ENCODE measurements at places on chromosomes 3 and 15. TPM values are rescaled to one million over a fixed set of nuclear protein-coding genes. Genes with fewer than 3 reads are reported as not detected.

DNA sequence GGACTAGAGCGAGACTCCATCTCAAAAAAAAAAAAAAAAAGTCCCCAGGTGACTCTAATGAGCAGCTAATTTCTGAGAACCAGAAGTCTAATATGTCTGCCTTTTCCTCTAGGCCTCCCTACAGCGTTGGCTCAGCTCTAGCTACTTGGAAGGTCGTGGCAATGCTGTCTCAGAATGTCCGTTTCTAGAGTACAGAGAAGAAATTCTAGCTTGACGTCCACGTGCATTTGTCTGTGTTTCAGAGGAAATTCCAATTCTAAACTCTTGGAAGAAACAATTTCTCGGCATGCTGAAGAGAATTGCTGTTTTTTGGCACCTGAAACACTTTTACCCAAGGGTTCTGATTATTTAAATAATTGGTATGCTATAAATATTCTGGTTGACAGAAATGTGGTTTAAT is 78.8 kb downstream of the SOX2 start:
- no peak for DNase-seq

DNA sequence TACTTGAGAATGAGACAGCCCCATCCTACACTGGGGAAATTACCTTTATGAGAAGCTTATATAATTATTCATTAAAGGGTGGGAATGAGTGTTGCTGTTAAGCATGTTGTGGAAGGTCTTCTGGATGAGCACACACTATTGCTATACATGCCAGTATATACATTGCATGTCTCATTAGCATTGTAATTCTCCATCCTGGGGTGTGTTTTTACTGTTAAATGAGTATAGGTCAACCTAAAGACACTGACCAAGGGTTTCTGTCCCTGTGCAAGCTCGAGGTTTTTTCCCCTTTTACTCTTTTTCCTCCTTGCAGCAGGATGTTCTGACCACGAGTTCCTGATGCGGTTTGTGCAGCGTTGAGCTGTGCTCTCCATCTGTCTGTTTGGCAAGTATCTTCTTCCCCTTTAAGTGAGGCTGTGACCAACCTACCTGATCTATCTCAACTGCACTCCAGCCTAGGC is 7.2 kb upstream of the IVD start:
- no peak for DNase-seq

Gene CELF6
- not detected for polyA plus RNA-seq

Gene LDHAL6B
- polyA plus RNA-seq = not detected

DNA sequence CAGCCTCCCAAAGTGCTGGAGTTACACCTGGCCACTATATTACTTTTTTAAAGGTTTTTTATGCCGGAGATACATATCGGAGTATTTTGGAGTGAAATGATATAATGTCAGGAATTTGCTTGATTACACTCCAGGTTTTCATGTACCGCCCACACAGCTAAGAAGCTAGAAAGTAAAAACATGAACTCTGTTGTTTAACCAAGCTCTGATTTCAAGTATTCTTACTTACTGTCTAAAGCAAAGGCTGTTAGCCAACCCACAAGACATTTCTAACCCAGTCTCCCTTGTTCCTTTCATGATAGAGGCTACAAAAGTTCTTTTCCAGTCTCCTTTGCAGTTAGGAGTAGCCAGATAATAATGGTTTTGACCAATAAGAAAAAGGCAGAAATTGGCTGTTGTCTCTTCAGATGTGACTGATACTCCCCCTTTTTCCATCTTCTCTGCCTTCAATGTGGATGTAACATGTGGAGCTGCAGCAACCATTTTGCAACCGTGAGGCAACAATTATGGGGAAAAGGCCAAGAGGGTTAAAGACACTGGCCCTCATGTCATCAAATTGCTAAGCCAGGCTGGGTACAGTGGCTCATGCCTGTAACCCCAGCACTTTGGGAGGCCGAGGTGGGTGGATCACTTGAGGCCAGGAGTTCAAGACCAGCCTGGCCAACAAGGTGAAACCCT is 6.1 kb upstream of the CP start:
- DNase-seq = no peak

Gene ALS2CL
- 3.4 TPM for polyA plus RNA-seq

- no peak for DNase-seq
These were observed 41.8 kb upstream of the MYZAP start for GRCh38 chr15:57549935-57550334.

DNA sequence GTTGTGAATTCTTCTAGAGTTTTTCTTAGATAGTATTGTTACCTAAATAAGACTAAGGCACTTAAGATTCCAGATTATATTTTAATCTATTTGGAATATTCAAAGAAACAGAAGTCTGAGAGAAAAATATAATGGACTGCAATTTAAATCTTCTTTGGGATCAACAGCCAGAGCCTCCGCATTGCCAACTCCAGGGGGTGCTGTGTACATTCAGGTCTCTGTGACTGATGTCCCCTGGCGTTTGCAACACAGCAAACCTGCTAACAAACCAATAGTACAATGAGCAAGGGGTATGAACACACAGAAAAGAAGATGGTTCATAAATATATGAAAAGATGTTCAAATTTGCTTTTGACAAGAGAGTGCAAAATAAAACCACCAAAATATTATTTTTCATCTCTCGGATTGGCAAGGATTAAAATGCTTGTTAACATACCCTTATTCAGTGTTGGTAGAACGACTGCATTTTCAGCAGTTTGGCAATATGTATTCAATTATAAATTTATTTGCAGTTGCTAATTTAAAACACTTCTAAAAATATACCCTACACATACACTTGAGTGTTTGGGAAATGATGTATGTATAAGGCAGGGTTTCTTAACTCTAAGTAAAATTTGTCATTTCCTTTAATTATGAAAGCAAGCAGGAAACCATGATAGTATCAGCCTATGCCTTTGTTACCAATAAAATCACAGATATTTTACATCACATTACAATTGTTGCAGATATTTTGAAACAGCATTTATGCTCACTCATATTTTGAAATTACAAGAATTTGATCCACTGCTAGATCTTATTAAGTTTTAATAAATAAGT is 16.1 kb upstream of the TM4SF1 start:
- peak; percentile 88 for DNase-seq

Gene DPPA4
- 546 TPM for polyA plus RNA-seq

Gene ALDH1L1
- 0.89 TPM for polyA plus RNA-seq

- DNase-seq = no peak
These were observed 63.2 kb upstream of the IQSEC1 start for GRCh38 chr3:13136426-13136825.

Gene B2M
- 191 TPM for polyA plus RNA-seq

DNA sequence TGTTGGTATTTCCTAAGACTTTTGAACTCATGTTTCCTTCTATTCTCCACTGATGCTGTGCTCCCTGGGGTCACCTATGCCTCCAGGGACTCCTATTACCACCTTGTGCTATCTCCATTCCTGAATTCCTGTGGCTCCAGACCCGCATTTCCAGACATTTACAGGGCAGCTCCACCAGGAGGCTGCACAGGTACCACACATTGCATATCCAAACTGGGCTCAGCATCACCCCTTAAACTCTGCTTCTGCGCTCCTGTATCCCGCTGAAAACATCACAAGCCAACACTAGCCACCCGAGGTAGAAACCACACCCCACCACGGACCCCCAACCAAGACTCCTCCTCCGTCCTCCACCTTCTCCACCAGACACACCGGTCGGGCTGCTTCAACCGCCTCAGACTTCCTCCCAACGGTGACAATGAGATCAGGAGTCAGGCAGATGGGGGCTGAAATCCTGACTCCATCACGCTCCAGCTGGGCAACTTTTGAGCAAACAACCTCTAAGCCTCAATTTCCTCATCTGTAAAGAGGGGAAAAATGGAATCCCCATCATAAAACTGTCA is 10.4 kb downstream of the TNK2 start:
- DNase-seq = peak; percentile 59

DNA sequence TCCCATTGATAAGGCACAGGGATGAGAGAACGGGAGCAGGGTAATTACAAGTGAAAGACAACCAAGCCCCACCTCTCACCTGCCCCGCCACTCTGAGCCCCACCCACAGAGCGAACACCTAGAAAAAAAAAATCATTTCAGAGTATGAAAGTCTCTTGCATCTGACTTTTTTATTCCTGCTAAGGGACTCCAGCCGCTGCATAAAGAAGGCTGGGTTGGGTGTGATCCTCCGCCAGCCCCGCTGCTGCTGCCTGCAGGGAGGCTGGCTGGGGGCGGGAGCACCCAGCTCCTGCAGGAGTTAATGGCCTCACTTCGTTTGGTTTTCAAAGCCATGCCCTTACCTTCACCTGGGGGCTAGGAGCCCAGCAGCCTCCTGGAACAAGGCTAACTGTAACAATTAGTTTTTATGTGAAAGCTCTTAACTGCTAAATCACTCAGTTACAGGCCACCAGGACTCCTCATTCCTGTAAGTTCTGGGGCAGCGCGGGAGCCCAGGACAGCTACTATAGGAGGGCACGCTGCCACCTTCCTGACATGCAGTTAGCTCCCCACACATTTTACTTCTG is 78.0 kb upstream of the SNRPA1 start:
- DNase-seq = peak; percentile 46

DNA sequence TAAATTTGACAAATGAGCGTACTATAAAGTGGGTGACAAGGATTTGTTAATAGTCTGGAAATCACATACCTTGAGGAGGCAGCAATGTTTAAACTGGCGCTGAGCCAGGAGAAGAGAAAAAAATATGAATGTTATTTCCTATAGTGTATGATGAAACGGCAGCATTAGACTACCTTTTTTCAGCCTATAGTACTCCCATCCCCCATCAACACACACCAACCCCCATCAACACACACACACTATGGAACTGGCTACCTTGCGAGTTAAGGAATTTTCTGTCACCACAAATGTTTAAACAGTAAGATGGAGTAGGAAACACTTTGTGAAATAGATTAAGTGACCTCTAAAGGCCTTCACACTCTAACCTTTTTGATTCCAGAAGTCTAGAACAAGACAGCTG is 46.8 kb upstream of the ZCWPW2 start:
- no peak for DNase-seq

Gene MON1A
- 5.5 TPM for polyA plus RNA-seq
